ENCODE measurements at places on chromosomes 5 and 9.

GRCh38 chr5:176654856-176655255 lies 7.6 kb downstream of the TSPAN17 start:
- no peak for DNase-seq

DNA sequence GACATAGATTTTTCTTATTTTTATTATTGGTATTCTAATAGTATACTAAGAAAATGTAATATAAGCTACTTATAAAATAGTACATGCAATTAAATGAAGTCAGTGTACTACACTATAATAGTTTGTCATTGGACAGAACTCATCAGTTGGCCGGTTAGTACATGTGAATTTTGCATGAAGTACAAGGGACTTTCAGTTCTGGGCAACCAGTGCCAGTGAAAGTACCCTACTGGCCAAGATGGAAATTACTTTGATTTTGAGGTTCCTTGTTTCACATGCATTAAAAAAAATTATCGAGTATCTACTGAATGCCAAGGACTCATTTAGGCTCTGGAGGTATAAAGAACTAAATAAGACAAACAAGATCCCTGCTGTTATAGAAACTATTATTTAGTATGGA lies 213.4 kb upstream of the ELL2 start:
- DNase-seq: no peak

DNA sequence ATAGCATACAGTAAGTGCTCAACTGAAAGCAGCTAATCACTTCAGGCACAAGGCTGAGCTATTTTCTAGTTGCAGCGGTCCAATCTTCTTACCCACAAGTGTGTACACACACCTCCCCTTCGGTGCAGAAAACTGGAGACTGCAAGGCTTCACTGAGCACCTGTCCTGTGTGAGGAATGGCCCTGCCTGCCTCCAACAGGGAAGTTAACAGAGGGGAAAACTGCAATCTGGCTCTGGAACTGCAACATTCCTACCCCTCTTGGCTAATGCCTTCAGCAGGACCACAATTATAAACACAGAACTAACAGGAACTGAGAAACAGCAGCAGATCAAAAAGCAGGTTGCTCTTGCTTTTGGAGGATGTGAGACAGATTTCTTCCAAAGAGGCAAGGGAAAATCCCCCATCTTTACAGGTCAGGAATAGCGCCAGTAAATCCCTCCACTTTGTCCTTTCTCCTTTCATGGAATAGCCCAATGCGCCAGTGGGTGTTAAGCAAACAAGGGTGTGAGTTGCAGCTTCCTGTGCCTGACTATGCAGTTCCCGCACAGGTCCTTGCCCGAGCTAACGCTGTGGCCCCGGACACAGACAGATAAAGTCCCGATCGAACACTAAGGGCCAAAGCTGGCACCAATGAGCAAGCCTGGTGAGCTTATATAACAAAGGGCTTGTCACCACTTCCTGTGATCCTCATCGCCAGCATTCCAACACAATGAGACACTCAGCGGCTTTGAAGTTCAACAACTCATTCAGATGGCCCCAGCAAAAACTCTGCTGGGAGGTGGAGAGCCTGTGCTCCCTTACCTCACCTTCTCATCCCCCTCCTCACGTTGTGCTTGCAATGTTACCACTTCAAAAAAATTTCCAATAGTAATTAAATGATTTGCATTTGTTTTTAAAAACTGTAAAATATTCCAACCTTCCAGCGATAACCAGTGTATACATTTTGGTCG lies 21.5 kb downstream of the SHB start:
- DNase-seq: no peak

DNA sequence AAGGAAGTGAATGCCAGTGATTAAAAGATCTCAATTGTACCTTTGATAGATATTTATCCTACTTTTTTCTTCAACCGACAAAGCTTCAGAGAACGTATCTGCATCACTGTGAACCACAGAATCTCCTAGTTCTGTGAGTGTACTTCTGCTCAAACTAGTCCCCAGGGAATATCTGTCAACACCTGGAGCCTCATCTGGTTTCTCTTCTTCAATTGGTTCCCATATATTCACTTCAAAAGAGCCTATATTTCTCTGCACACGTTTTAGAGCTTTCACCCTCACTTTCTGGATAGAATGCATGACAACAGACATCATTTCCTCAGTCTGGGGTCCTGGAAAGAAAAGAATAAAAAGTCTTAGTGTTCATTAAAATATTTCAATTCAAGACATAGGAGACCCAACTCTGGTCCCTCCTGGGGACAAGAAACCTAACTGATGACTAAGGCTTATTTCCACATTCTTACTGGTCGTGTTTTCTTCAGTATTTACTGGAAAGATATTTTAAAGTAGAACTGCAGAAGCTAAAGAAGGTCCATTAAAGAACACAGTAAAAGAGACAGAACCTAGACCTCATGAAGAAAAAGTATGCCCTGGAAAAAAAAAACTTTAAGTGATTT lies 64.3 kb downstream of the CPLANE1 start:
- no peak for DNase-seq

DNA sequence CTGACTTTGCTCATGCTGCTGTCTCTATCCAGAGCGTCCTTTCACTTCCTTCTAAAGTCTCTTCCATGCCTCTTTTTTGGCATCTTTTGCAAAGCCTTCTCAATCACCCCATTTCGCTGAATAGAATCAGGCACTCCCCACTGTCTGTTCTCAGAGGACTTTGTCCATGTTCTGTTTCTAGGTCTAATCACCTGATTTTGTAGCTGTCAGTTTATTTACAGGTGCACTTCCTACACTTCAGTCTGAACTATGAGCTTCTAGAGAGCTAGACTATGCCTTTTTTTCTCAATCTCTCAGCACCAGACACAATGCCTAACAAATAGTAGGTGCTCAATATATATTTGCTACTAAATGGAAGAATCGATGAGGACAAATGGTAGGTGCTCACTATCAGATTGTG lies 29.9 kb downstream of the TLR4 start:
- no peak for DNase-seq
